Progenitor cell of endocrine pancreas (in vitro differentiated cells): ENCODE measurements at places on chromosomes 3 and 15. TPM values are rescaled to one million over a fixed set of nuclear protein-coding genes. Genes with fewer than 3 reads are reported as not detected.

DNA sequence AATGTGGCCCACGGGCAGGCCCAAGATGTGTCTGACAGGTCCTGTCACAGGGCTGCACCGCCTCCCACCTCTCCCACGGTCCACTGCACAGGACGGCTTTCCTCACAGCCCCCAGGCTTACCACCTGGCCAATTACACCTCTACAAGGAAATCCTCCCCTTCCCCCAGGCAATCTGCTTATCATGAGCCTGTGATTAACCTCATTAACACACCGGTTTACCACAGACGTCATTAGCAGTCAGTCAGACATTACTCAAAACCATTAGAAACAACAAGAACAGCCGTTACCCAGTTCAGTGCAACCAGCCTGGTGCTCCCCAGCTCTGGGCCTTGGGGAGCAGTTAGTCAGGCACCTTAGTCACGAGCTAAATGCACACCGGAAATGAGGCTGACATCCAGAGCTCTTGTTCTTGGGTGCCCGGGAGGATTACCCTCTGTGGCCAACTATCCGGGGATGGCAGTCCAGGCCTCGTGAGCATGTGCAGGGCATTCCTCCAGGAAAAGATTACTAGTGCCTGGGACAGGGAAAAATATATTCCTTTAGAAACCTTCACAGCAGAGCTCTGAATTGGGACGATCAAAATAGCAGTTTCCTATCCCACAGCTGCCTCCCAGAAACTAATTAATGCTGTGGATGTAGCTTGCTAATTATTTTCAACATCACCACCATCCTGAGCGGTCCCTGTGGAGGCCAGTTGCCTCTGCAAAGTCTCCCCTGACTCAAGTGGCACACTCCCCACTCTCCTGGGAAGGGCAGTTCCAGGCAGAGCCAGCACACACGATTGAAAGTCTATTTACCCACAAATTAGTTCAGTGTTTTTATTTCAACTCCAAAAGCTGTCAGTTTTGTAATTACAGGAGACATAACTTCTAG is 117.4 kb upstream of the ZBED2 start:
- no peak for DNase-seq

Gene CFAP20DC
- 8.0 and 10.4 TPM in 2 replicates for total RNA-seq

Gene CD276
- 198 and 207 TPM in 2 replicates for total RNA-seq

DNA sequence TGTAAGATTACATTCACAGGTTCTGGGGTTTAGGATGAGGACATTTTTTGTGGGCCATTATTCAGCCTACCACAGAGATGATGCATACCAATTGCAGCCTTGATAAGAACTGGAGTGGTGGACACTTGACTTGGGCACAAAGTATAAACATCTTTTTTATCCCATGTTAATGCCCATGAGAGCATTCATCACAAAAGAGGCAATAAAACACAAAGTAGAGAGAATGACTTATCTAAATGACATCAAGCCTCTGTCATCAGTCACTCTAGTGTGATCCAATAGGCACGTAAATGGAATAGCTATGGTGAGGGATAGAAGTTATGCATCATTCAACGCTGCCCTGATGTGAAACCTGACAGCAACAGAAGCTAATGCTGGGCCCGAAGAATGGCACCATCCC is 25.8 kb downstream of the VEPH1 start:
- DNase-seq, result no peak

Gene ZNF860
- 2.1 and 2.2 TPM in 2 replicates for total RNA-seq

GRCh38 chr15:71792521-71792920 is 17.8 kb upstream of the NR2E3 start:
- no peak for DNase-seq

Gene CCRL2
- total RNA-seq, result not detected in 2 replicates

GRCh38 chr3:120025520-120025919 is 68.7 kb downstream of the GSK3B start:
- no peak for DNase-seq

DNA sequence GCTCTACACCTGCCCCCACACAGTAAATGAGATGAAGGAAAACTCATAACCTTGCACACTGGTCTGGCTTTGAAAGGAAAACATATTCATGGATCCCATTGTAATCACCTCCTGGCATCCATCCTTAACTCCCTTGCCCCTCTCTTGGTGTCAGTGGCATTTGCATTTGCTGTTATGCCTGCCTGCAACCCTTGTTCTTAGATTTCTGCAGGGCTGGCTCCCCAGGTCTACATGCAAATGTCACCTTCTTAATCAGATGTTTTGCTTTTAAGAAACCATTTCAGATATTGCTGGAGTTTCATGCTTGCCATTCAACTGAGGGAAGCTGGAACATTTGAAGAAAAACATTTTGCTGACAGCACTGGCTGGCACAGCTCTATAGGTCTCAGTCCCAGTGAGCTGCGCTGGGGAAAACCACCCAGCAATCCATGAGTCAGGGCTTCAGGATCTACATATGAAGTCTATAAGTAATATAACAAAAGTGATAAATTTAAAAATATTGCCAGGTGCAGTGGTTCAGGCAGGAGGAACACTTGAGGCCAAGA is 19.1 kb downstream of the LRRC2 start:
- DNase-seq, result no peak

GRCh38 chr3:171932153-171932611 is 89.0 kb downstream of the TMEM212 start:
- DNase-seq, result no peak

Gene GOLGA8G
- total RNA-seq, result not detected in 2 replicates

GRCh38 chr3:194758716-194759115 is 73.0 kb downstream of the FAM43A start:
- DNase-seq, result no peak

Gene SMCO1
- total RNA-seq, result not detected in 2 replicates

Gene PSMD2
- total RNA-seq, result 259 and 269 TPM in 2 replicates

- no peak for DNase-seq
Measured at GRCh38 chr15:101505610-101506337, 16.3 kb upstream of the PCSK6 start.

DNA sequence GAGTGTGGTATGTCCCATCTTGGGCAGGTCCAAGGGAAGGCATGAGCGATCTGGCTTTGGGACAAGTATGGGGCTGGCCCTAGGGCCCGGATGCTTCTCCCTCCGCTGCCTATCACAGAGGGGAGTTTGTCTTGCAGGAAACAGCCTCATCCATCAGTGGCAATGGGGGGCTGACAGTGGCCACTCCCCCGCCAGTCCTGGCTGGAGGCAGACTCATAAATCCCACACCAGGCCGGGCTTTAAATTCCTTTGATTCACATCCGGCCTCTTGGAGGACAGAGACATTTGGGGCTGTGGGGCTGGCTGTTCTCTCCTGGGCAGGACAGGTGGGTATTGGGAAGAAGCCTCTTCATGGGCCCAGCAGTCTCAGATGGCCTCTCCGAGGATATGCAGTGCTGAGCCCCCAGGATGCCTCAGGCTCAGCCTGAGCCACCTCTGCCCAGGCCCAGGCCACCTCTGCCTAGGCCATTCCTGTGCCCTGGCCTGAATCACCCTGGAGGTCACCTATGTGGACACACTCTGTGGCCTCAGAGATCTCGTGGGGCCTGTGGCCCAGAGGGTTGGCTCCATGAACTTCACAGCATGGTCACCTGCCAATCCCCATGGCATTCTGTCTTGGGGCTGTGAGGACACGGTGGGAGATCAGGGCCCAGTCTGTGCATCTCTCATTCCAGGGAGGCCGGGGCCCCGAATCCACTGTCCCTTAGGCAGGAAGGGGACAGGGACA is 84.2 kb upstream of the GOLGA6L4 start:
- no peak for DNase-seq

DNA sequence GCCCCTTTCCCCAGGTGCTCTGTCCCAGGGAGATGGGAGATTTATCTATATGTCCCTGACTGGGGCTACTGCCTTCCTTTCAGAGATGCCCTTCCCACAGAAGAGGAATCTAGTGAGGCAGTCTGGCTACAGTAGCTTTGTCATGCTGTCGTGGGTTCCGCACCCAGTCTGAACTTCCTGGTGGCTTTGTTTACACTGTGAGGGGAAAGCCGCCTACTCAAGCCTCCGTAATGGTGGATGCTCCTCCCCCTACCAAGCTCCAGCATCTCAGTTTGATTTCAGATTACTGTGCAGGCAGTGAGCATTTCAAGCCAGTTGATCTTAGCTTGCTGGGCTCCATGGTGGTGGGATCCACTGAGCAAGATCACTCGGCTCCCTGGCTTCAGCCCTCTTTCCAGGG is 35.4 kb upstream of the SLC7A14 start:
- DNase-seq, result no peak

GRCh38 chr3:13532085-13532484 is 16.8 kb upstream of the FBLN2 start:
- no peak for DNase-seq

Gene GPD1L
- 13.0 and 13.8 TPM in 2 replicates for total RNA-seq

DNA sequence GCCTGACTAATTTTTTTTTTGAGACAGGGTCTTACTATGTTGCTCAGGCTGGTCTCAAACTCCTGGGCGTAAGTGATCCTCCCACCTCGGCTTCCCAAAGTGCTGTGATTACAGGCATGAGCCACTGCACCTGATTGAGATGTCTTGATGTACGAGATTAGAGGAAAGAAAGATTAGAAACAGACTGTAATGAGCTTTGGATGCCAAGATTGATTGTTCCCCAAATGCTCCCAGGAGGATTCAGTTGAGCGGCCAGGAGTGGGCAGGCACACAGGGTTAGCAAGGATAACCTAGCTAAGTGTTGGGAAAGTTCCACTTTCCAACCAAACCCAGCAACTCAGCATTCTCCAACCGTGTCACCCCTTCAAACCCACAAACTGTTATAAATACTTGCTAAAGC is 63.7 kb downstream of the SRGAP3 start:
- no peak for DNase-seq

- no peak for DNase-seq
Measured at GRCh38 chr3:97957617-97958311, 14.5 kb downstream of the RIOX2 start.

Gene ULK4
- 14.2 and 22.0 TPM in 2 replicates for total RNA-seq

Gene MEIS2
- 133 and 143 TPM in 2 replicates for total RNA-seq

DNA sequence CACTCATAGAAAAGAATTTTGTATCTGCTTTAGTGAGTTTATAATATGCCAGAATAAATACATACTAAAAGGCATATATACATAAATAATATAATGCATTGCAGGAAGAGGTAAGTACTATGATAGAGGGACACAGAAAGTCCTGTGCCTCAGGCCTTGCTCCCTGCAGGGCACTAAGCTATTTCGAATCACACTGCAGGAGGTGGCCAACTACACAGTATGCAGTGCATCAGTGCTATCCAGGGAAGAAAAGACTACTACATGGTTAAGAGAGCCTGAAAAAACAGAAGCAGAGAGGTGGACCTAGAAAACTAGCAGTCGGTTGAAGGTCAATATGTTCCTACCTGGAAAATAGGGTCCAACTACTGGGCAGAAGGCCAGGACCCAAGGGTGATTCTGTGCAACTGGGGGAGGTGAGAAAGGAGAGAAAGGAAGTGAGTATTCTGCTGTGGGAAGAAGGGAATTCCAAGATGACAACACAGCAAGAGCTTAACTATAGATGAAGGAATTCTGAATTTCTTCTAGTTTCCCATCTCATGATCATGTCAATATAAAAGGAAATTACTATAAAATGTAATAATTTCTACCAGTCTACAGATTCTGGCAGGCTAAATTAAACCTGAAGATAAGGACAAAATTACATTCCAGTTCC is 218.0 kb downstream of the ZBTB20 start:
- no peak for DNase-seq

DNA sequence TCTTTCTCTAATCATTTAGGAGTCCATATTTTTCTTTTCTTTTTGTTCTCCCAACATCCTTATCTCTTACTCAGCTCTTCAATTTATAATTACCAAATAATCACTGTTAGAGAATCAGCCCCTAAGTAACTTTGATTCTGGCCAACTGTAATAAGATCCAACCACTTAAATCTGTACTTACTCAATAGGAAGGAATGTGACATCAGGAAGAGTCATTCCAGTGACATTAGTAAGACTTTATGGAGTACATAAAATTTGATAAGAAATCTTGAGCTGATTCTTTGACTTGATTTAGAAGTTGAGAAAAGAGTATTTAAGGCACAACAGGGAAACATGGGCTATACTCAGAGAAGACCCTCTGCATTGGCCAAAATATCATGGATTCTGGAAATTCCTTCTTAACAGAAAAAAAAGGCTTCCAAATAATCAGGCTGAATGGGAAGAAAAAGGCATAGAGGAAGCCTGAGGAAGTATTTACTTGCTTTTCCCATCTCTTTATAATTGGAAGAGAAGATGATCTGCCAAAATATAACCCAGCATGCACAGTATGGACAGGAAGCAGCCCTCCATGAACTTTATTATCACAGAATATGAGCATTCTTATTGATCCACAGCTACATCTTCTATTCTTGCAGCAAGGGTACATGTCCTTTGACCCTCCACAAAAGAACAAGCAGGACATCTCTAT is 289.7 kb upstream of the TPRG1 start:
- no peak for DNase-seq
